ENCODE measurements at places on chromosomes 5 and 9.
A peak's percentile ranks its signal among the peaks of the same experiment; 100 is the strongest.

DNA sequence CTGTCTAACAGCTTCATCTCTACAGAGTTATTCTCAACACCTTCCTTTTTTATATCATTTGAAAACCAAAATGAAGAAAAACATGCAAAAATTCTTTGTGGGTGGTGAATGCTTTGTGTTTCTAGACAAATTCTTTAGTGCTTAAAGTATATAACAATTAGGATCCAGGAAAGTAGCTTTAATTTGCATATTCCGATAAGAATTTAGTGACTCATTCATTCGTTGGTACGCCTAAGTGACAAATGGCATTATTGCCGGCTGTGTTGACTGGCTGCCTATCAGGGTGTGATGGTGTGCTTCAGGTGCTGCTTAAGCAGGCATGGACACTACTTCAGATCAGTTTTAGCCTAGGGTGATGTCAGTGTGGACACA is 35.2 kb downstream of the LMNB1 start:
- DNase-seq = no peak

GRCh38 chr9:136754059-136754572 is 3.9 kb downstream of the LCN8 start:
- no peak for DNase-seq

DNA sequence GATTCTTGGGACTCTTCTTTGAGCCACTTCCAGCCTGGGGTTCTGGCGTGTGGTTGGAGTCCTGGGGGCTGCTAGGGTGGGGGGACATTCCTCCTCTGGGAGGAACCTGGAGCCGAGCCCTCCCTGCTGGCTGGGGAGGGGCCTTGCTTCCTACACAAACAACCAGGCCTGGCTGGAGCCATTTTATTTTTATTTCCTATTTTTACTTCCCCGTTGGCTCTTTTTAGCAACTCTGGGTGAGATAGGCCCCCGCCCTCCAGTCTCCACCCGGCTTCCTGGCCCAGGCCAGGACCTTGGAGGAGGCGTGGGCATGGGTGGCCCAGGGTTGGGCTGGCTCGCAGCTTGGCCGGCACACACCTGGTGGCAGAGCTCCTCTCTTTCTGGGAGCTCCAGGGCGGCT is 15.1 kb downstream of the RXRA start:
- no peak for DNase-seq

GRCh38 chr5:135391116-135391868 is 7.7 kb downstream of the MACROH2A1 start:
- DNase-seq = no peak

GRCh38 chr9:128244837-128245231 is 31.0 kb downstream of the GOLGA2 start:
- DNase-seq = no peak

GRCh38 chr5:160133071-160133917 is 14.0 kb upstream of the PWWP2A start:
- DNase-seq = no peak

- no peak for DNase-seq
Observed at GRCh38 chr9:134212809-134213507, 48.6 kb upstream of the RNU6ATAC start.

- no peak for DNase-seq
Observed at GRCh38 chr5:126868338-126869004, 91.5 kb downstream of the LMNB1 start.

- DNase-seq = no peak
Observed at GRCh38 chr5:39093352-39093751, 19.2 kb upstream of the RICTOR start.

DNA sequence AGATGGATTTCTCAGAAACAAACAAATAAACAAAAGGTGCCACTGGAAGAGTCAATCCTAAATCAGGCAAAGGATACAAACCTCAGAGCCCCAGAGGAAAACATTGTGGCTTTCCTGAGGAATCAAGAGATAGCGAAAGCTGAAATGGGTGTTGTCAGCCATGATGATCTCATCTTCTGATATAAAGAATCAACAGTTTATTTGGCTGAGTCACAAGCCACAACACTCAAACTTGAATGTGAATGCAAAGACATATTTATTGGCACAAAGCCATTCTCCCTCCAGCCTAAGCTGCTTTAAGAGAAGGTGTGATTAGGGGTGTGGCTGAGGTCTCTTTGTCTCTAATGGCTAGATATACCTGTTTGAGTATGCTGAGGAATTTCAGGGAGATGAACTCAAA is 73.3 kb upstream of the NREP start:
- DNase-seq = no peak

DNA sequence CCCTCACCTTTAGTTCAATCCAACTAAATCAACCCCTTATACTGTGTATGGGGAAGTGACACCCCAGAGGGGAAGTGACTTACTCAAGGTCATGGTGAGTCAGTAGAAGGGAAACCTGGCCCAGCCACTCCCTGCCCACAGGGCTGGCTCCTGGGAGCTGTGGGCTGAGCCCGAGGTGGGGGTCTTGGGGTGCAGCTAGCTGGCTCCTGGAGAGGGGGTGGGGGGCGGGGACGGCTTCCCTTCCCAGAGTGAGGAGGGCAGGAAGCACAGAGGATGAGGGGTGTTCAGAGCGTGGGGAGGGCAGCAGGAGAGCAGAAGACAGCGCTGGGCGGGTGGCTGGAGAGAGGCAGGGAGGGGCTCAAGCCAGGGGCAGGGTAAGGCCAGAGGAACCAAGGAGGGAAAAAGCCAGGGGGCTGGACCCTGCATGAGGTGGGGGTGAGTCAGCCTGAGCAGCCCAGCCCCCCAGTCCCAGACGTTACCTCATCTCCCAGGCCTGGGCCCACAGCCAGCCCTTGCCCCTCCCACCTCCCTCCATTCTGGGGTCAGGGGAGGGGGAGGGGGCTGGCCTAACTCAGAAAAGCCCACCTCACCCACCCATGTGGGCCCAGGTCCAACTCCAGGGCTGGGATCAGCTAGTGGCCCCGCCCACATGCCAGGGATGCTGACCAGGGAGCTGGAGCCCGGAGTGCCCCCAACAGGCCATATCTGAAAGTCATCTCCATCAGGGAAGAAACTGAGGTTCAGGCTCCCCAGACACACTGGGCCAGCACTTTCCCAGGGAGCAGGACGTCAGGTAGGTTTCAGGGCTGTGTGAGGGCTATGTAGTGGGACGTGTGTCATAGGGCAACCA is 2.8 kb downstream of the PDLIM7 start:
- peak; percentile 61 for DNase-seq

DNA sequence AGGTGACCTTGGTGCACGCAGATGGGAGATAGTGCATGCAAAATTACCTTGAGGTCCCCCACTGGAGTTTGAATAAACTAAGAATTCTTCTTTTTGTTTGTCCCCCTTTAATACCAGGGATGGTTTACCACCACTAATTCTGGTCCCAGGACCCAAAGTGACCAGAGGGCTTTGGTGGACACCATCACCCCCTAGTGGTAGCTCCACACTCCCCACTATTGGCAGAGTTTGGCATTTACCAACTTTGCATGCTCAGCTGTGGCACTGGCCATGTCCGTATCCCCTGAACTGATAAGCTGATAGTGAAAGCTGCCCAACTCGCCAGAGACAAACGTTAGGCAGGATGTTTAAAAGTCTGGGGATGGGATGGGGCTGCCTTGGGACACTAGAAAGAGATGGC is 3.3 kb downstream of the ASTN2 start:
- peak; percentile 15 for DNase-seq

DNA sequence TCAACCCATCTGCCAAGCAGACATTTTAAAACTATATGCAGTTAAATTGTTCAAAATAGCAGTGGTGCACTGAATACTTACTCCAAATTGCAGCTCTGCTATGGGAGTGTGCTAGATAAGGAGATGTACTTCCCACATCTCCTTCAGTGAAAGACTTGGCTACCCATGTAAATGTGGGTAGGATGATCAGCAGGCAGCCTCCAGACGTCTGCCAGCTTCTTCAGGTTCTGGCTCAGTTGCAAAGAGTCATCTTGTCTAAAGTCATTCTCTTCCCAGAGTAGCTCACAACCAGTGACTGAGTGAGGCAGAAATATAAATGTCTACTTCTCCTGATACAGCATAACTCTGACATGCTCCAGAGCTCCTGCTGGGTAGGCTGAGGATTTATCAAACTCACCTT is 1050.0 kb upstream of the CDH10 start:
- DNase-seq = no peak
